CD4-positive, CD25-positive, alpha-beta regulatory T cell (primary cell): ENCODE measurements at places on chromosomes 3 and 15.

DNA sequence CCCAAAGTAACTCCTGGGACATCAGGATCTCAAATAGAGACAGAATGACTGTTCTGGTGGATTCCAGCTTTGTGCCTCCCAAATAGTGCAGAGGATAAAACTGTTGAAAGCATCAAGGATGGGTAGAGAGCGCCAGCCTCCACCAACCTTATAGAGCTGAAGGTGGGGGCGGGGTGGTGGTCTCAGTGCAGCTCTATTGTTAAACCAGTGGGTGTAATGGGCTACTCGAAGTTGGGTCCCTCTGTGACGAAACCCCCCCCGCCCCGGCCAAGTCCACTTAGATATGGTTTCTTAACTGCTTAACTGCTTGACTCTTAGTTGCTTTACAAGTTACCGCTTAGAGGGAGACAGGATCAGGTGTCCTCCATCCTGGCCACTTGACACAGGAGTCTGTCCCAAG, 22.7 kb downstream of the DHX30 start:
- no peak for DNase-seq

GRCh38 chr3:71066356-71066755, 517.2 kb downstream of the FOXP1 start:
- peak; percentile 37 for DNase-seq

DNA sequence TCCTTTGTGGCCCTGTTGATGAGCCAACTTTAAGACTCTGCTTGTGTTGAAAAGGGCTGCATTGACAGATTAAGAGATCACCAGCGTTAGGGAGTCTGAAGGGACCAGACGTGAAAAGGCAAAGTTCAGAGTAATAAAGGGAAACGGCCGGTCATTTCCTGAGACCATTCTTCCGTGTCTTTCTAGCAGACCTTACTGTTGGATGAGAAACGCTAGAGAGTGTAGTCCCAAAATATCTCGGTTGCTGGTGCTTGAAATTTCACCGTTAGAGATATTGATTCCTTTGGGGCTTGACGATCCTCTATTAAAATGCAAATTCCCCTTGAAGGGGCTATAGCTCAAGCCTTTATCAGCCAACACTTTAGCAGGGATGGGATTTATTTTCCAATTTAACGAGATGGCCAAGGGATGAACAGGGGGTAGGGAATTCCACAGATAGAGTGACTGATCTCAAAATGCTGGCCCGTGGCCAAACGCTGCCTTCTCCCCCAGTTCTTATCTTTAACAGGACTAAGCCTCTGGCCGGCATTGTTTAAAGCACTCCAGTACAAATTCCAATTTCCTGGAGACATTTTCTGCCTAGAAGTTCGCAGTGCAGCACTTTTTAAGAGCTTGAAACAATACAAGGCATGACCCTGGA, 250.4 kb downstream of the TJP1 start:
- no peak for DNase-seq

DNA sequence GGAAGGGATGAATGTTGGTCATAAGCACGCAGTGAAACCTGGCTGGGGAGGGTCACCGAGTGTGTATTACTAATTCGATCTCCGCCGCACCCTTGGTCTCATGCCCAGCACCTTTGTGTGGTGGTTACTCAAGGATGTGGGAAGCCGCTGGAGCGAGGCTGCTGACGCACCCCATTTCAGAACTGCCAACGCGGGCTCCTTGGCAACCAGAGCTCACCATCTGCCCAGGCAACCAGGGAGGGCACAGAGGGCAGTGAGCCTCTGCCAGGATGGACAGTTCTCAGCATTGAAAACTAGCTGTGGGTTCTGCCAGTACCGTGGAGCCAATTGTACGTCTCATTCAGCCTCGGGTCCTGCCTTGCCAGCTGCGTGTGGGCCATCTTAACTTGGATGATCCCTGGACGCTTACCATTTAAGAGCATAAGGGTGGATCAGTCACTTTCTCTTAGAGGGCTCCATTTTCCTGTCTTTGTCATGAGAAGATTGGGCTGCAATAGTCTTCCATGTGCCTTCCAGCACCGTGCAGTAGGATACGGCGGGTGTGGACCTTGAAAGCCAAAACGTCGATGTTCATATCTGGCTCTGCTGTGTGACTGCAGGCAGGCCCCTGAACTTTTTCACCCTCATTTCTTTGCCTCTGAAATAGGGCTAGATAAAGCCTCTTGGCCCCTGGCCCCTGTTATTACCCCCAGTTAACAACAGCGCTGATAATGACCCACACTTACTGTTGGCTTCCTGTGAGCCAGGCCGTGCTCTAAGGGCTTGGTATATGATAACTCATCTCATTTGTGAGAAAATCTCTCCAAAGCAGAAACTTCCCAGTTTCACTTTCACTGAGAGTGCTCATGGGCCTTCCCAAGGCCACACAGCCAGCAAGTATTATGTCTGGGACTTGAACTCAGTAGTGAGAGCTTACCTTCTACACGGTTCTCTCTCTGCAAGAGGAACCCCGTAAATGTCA, 238.8 kb downstream of the OPA1 start:
- DNase-seq = no peak

DNA sequence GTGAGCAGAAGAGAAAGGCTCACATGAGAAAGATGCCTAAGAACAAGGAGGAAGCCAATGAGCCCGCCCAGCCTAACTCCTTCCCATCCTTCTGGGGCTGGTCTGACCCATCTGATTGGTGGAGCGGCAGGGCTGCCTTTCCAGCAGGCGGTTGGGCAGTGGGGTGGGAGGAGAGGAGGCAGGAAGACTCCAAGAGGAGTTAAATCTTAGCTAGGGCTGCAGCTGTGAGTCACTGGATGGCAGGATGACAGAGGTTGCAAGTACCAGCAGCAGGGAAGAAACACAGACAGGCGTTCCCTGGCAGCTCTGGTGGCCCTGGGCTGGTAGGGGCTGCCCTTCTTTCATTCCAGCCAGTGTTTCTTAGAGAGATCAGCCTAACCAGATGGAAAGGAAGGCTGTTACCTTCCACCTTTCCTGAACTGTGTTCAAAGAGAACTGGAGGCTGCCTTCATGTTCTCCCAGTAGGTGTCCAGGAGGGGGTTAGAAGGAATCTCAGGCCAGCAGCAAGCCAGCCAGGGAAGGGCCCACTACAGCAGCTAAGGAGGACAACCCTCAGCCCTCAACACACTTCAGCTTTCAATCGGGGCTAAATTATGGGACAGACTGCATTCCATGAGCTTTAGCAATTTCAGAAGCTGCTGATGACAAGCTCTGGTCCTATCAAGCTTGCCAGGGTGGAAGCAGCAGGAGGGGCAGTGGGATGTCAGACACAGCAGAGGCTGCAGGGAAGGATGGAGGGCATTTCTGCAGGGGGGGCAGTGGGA, 50.3 kb downstream of the CHSY1 start:
- DNase-seq = no peak

- DNase-seq = no peak
Observed at GRCh38 chr15:101477851-101478362, 11.6 kb downstream of the PCSK6 start.

- no peak for DNase-seq
Observed at GRCh38 chr3:184368116-184368515, 6.6 kb downstream of the POLR2H start.

DNA sequence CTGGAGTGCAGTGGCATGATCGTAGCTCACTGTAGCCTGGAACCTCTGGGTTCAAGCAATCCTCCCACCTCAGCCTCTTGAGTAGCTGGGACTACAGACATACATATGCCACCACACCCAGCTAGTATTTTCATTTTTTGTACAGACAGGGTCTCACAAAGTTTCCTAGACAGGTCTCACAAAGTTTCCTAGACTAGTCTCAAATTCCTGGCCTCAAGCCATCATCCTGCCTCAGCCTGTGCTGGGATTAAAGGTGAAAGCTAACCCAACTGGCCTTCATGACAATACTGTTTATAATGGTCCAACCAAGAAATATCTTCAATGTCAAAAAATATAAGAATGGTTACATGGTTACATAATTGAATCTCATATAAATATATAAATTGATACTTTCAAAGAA, 24.0 kb downstream of the GPR176 start:
- DNase-seq = no peak

- DNase-seq = no peak
Observed at GRCh38 chr3:128481438-128481942, 11.5 kb downstream of the GATA2 start.

DNA sequence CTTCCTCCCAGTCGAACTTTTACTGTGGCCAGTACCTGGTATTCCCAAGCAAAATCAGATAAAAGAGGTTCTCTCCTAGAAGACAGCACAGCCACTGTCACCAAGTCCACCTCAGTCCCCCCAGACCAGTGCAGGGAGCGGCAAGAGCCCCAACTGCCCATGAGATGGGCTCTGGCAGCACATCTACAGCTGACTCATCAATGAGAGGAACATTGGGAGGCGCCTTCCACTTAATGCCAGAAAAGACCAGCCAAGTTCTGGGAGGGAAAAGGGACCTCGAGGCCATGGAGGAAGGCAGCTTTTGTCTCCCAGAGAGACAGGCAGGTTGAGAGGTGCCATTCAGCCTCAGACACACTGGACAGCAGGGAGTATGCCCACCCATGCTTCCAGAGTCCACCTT, 28.2 kb downstream of the POC1A start:
- no peak for DNase-seq

- DNase-seq = no peak
Observed at GRCh38 chr3:112560307-112560706, 1.5 kb downstream of the ATG3 start.

DNA sequence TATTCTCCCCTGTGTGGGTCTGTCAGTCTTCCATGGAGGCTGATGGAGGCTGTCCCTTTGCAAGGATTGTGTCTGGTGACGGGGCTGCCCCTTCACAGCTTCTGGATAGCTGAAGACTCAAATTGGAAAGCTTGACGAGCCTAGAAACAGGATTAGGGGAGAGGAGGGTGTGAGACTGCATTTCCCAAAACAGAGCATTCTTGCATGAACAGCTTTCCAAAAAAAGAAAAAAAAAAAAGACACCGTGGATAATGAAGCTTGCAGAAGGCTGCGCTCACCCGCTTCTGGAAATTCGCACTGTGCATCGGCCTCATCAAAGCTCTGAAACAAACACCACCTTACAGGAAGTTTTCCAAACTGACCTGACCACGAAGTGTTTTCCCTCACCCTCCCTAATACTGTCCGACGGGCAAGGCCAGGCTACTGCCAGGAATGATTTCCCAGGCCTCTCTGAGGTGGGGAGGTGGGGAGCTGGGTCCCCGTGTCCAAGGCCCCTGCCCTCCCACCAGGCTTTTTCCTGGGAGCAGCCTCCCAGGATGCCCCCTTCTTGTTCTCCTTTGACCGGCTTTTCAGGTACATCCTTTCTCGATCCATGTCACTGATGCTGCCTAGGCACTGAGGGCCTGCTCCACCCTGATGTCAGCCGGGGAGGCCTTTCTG, 24.9 kb upstream of the MUC4 start:
- DNase-seq = no peak

DNA sequence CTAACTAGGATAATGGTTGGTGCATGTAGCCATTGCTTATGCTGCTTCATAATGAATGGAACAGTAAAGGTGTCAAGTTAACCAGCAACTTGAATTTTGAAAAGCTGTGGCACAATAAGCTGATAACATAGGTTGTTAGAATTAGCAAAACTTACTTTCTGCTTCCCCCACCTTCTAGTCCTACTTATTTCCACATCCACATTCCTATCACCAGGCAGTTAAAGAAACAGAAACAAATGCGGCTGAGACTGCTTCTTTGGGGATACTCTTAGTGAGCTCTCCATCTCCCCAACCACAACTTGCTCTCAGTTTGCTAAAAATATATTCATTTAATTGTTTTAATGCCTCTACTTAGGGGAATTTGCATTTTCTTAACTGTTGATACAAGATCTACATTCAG, 215.1 kb downstream of the TIGIT start:
- DNase-seq = no peak

DNA sequence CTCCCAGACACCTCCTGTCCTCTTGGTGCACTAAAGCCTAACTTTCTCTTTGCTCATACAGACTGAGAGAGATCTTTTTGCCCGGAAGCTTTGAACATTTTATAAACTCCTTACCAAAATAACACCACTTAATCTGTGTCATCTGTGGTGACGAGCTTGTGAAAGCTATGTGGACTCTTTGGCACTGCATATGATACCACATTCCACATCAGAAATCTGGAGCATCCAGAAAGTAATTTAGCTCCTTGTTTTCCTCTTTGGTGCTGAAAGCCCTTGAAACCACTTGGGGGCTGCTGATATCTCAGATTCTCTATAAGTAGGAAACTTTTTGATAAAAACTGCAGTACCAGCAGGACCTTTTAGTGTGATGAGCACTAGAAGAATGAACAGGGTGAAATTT, 128.3 kb downstream of the ALCAM start:
- DNase-seq = no peak

DNA sequence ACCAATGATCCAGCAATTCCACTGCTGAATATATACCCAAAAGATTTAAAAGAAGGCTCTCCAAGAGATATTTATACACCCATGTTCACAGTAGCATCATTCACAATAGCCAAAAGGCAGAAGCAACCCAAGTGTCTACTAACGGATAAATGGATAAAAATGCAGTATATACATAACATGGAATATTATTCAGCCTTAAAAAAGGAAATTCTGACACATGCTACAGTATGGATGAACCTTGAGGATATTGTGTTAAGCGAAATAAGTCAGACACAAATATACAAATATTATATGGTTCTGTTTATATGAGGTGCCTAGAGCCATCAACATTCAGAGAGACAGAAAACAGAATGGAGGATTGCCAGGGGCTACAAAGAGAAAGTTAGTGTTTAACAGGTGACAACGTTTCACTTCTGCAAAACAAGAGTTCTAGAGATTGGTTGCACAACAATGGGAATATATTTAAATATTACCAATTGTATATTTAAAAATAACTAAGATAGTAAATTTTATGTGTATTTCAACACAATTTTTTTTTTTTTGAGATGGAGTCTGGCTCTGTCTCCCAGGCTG, 69.4 kb downstream of the STAG1 start:
- no peak for DNase-seq

DNA sequence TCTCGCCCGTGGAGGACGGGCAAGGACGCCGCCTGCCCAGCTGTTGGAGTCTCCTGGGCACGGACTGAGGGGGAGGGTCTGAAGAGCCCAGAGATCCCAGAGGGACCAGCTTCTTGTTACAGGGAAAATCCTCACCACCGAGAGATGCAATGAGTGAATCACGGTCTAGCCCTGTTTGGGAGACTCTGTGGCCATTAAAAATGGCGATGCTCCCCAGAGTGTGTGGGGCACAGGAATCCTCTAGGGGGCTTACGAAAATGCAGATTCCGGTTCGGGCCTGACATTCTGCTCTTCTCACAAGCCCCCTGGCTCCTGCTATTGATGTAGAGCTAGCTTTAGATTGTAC, 35.5 kb upstream of the EPHB3 start:
- DNase-seq = no peak

DNA sequence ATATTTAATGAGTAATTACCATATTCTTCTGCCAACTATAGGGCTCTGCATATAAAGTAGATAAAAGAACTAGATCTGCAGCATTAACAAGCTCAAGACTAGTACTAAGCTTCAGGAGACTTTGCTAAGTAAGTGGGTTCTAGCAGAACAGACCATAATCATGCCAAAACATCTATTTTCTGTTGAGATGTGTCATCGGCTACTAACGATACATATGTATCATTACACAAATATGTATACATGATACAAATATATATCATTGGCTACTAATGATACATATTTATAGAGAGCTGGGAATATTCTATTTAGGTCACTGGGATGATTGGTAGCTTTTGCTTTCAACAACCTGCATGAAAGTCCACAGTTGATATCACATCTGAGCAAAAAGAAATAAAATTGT, 185.8 kb upstream of the DCBLD2 start:
- DNase-seq = no peak

- no peak for DNase-seq
Observed at GRCh38 chr3:177459401-177459800, 262.1 kb upstream of the TBL1XR1 start.

GRCh38 chr3:190455828-190456227, 6.1 kb upstream of the TMEM207 start:
- DNase-seq = no peak
